ENCODE measurements at places on chromosomes 3 and 15.
A peak's percentile ranks its signal among the peaks of the same experiment; 100 is the strongest.

GRCh38 chr15:70132139-70132538 is 34.4 kb upstream of the TLE3 start:
- no peak for DNase-seq

DNA sequence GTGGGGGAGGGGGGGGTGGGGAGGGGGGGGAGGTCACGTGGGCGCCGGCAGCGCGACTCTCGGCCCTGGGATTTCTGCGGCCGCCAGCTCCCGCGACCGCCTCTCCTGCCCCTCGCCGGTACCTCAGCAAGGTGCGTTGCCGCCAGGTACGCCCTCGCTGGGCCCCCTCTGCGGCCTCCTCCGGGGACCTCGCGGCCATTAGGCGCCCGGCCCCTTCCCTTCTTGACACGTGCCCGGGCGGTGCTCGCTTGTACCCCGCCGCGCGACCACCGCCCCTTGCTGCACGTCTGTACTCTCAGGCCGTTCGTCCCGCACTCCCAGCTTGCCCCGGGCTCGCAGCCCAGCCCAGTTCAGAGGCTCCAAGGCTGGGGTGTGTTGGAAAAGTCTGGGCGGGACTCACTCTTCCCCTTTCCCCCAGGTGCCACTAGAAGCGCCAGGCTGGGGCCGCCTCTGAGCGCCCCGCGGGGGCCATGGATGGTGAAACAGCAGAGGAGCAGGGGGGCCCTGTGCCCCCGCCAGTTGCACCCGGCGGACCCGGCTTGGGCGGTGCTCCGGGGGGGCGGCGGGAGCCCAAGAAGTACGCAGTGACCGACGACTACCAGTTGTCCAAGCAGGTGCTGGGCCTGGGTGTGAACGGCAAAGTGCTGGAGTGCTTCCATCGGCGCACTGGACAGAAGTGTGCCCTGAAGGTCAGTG is at the start of gene MAPKAPK3:
Gene MAPKAPK3, plus strand, starts transcription at position 56 of the 696 bp plus-strand sequence. Its CDS starts 415 bp downstream, at position 471.
- DNase-seq: no peak

GRCh38 chr3:194323785-194324735 is 27.1 kb downstream of the CPN2 start:
- DNase-seq: no peak

DNA sequence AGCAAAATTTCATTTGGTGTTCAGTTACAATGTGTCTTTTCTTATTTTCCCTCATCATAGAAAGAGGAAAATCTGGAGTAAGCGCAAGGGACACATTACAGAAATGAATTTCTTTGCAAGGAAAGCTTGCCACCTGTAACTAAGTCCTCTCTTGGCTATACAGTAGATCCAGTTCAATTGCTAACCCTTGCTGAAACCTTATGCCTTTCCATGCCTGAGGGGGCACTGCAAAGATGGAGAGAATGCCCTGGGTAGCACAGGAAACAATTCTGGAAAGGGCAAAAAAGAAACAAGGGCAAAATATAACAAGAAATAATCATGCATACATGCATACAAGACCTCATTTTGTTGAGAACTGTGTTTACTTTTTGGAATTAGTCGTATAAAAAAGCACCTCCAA is 4.3 kb downstream of the CADM2 start:
- DNase-seq: no peak

DNA sequence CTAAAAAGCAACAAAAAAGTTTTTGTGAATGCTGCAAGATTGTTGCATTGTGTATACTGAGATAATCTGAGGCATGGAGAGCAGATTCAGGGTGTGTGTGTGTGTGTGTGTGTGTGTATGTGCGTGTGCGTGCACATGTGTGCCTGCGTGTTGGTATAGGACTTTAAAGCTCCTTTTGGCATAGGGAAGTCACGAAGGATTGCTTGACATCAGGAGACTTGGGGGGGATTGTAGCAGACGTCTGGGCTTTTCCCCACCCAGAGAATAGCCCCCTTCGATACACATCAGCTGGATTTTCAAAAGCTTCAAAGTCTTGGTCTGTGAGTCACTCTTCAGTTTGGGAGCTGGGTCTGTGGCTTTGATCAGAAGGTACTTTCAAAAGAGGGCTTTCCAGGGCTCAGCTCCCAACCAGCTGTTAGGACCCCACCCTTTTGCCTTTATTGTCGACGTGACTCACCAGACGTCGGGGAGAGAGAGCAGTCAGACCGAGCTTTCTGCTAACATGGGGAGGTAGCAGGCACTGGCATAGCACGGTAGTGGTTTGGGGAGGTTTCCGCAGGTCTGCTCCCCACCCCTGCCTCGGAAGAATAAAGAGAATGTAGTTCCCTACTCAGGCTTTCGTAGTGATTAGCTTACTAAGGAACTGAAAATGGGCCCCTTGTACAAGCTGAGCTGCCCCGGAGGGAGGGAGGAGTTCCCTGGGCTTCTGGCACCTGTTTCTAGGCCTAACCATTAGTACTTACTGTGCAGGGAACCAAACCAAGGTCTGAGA is 4.7 kb downstream of the BHLHE40 start:
- no peak for DNase-seq

DNA sequence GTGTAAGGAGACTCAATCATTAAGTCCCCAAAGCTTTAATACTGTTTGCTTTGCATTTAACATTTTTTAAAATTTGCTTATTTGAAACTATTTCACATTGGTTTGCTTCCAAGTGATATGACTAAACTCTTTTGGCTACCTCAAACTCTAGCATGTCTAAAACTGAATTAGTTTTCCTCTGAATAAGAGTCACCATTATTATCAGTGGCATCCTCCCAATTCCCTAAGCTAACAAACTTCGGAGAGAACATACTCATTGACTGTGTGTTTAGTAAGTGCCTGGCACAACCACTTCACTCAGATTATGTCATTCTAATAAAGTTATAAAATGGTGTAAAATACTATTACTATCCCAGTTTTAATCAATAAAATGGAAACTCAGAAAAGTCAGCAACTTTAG is 21.9 kb downstream of the ATOSA start:
- no peak for DNase-seq

- DNase-seq: no peak
Measured at GRCh38 chr3:108219336-108219735, 2.9 kb downstream of the IFT57 start.

DNA sequence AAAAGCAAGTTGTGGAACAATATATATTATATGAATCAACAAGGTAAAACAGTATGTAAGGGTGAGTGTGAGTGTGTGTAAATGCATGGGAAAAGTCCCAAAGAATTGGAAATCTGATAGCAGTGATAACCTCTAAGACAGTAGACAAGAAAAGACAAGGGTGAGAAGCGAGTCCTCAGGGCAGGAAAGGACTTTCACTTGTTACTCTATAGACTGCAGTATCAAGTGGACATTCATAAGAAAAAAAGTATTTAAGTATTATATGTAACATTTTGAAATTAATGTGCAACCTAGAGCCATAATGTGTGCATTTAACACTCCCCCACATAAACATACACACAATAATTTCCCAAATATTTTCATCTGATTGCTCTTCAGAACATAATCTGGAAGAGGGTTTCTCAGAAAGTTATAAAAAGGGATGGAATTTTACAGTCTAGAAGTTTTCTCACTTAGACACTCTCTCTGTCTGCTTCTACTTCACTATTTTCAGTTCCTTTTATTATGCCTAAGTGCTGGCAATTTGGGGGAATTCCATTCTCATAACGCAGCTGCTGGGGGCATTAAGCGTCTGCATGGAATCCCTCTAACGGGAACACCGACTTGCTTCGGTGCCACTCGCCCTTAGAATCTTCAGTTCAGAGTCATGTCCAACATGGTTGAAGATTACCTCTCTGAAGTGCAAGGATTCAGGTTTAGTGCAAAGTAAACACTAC is 50.0 kb upstream of the CDIN1 start:
- DNase-seq: no peak

GRCh38 chr3:186785495-186786018 is 2.2 kb downstream of the EIF4A2 start:
- DNase-seq: no peak

GRCh38 chr3:194166682-194167479 is 30.9 kb downstream of the HES1 start:
- DNase-seq: no peak

- DNase-seq: no peak
Measured at GRCh38 chr3:54564374-54564925, 363.4 kb downstream of the LRTM1 start.

- no peak for DNase-seq
Measured at GRCh38 chr15:52514482-52514881, 14.2 kb downstream of the MYO5A start.

GRCh38 chr3:480070-480469 is 283.5 kb downstream of the CHL1 start:
- no peak for DNase-seq

- no peak for DNase-seq
Measured at GRCh38 chr3:113532698-113533533, 561 bp downstream of the SIDT1 start.

GRCh38 chr3:105827959-105828358 is 40.9 kb downstream of the CBLB start:
- DNase-seq: peak; percentile 66

- DNase-seq: no peak
Measured at GRCh38 chr3:674116-674515, 418.7 kb upstream of the CNTN6 start.

GRCh38 chr3:173889596-173889995 is 492.1 kb downstream of the NLGN1 start:
- no peak for DNase-seq

- DNase-seq: peak; percentile 75
Measured at GRCh38 chr3:148882288-148882687, 17.2 kb downstream of the CPA3 start.

- no peak for DNase-seq
Measured at GRCh38 chr3:42507252-42507651, 4.8 kb downstream of the VIPR1 start.

- DNase-seq: peak; percentile 9
Measured at GRCh38 chr15:47333734-47334133, 383.6 kb upstream of the SEMA6D start.

GRCh38 chr3:82473864-82474541 is 712.6 kb upstream of the GBE1 start:
- DNase-seq: no peak

DNA sequence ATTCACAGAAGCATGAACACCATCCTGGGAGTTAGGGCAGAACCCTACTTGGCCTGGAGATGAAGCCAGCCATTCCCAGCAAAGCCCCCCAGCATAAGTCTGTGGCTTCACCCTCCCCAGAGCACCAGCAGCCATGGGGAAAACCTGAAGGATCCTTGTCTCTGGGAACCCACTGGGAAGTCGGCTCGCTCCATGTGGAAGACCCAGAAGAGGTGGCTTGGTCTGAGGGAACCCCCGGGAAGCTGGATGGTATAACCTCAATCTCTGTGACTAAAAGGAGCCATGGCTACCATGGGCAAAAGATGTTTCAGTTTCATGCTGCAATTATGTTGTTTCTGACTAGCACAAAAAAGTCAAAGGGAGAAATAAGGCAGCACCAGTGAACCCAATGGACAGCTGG is 11.8 kb upstream of the RPUSD3 start:
- DNase-seq: no peak

GRCh38 chr3:125289429-125289981 is 77.0 kb upstream of the SLC12A8 start:
- DNase-seq: no peak

- DNase-seq: no peak
Measured at GRCh38 chr3:150589759-150590158, 13.4 kb upstream of the SELENOT start.

DNA sequence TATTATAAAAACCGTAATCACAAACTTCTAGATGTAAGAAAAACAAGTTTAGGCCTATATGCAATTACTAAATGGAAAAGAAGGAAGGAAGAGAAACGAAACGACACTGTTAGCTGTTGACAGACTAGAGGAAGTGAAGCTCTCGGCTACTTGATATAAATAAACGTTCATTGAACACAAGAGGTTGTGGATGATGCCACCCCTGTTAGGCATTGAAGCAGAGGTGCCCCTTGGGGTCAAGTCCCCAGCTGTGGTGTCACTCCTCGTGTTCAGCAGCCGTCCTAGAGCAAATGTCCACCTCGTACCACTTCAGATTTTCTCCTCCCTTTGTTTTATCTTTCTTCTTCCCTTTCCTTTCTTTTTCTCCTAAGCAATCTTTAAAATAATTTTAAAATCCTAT is 146.5 kb upstream of the UBE2E1 start:
- no peak for DNase-seq

DNA sequence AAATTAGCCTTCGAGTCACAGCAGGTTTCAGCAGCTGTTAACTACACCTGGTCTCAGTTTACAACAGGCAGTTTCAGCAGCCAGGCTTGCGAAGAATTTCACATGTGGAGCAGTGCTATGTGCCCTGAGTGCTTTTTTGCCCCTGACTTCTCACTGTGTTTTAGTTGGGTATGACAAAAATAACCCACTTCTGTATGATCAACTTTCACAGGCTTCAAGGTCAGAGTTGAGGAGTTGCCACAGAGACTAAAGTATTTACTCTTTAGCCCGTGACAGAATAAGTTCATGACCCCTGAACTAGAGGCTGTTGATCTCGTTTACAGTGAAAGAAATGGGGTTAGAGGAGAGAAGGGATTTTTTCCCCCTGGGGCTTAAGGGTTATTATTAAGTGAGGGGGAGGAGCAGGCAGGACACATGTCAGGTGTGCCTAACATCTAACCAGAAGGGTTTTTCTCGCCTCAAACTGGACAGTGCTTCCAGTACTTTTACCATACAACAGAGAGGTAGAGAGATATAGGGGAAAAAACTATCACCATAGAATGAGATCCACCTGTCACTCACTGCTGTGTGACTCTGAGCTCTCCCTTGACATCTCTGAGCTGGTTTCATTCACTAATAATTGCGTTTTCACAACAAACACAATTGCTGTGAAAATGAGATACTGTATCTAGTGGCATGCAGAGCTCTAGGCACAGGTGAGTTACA is 14.0 kb upstream of the TOPBP1 start:
- no peak for DNase-seq

GRCh38 chr15:40879609-40880008 is 5.6 kb upstream of the RHOV start:
- DNase-seq: no peak

DNA sequence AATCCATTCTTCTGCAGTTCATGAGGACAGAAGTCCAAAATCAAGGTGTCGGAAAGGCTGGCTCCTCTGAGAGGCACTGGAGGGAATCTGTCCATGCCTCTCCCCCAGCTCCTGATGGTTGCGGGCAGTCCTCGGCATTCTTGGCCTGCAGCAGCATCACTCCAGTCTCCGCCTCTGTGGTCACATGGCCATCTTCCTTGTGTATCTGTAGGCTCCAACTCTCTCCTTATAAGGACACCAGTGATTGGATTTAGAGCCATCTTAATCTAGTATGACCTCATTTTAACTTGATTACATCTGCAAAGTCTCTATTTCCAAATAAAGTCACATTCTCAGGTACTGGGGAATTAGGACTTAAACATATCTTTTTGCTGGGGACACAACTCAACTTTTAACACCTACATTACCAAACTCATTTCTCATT is 56.0 kb upstream of the FLNB start:
- no peak for DNase-seq

DNA sequence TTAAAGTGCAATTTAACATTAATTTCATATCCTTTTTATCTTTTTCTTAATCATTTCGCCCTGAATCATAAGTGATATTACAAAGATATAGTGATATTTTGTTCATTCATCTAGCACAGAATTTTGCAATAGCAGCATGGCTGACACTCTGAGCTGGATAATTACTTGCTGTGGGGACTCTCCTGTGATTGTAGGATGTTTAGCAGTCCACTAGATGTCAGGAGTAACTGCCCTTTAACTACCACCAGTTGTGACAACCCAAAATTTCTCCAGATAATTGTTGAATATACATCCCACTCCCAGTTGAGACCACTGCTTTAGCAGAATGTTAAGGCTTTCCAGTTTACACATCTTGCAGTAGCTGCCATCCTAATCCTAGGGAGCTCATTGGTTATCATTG is 196.8 kb upstream of the MBNL1 start:
- no peak for DNase-seq

- DNase-seq: no peak
Measured at GRCh38 chr3:52053307-52054304, 2.8 kb downstream of the DUSP7 start.

GRCh38 chr3:173351886-173352285 is 45.7 kb upstream of the NLGN1 start:
- no peak for DNase-seq
